ENCODE measurements at places on chromosomes 12 and 14.

GRCh38 chr12:104134882-104135281, 3.1 kb downstream of the NFYB start:
- no peak for DNase-seq

GRCh38 chr12:100503228-100503628, 29.6 kb downstream of the NR1H4 start:
- no peak for DNase-seq

- DNase-seq = no peak
Observed at GRCh38 chr14:42664190-42664589, 1057.5 kb downstream of the LRFN5 start.

DNA sequence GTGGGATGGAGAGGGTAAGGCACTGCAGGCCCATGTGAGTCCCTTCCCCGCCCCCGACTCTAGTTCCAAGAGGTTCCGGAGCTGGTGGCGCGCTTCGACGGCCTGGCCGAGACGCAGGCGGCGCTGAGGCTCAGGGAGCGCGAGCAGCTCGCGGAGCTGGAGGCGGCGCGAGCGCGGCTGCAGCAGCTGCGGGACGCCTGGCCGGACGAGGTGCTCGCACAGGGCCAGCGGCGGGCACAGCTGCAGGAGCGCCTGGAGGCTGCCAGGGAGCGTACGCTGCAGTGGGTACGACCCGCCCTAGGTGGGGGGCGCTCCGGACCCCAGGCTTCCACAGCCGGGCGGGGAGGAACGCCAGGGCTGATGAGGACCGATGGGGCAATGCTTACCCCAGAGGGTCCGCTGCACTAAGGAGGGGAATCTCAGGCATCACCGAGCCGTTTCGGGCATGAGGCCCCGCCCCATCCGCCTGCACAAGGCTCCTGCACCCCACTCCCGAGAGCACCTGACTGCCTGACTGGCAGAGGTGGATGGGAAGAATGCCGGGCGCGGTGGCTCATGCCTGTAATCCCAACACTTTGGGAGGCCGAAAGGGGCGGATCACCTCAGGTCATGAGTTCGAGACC, 4.9 kb downstream of the CFAP73 start:
- no peak for DNase-seq

GRCh38 chr14:95544588-95544987, 9.7 kb downstream of the GLRX5 start:
- no peak for DNase-seq

- DNase-seq = no peak
Observed at GRCh38 chr12:83102499-83102898, 415.8 kb downstream of the TMTC2 start.

- peak; percentile 44 for DNase-seq
Observed at GRCh38 chr14:105203057-105203531, 22.0 kb upstream of the NUDT14 start.

GRCh38 chr12:76622351-76622750, 62.8 kb upstream of the OSBPL8 start:
- DNase-seq = no peak

DNA sequence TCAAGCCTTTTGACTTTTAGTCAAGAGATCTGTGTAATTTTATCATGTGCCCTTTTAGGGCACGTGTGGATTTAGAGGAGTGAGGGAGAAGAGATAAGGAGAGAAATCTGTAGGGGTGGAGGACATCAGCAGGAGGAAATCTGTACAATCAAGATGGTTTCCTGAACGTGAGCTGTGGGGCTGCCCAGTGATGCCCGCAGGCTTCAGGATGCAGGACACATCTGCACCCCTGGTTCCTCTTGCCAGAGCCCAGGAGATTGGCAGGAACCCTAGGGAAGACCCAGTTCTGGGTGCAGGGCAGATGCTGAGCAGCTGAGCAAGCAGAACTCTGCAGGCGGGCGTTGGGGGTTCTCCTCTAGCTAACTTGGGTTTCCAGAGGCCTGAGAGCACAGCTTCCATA, 11.6 kb upstream of the TESPA1 start:
- no peak for DNase-seq

GRCh38 chr12:118050972-118051910, 9.7 kb downstream of the WSB2 start:
- DNase-seq = no peak

GRCh38 chr12:115348301-115348700, 664.3 kb upstream of the TBX3 start:
- DNase-seq = no peak

DNA sequence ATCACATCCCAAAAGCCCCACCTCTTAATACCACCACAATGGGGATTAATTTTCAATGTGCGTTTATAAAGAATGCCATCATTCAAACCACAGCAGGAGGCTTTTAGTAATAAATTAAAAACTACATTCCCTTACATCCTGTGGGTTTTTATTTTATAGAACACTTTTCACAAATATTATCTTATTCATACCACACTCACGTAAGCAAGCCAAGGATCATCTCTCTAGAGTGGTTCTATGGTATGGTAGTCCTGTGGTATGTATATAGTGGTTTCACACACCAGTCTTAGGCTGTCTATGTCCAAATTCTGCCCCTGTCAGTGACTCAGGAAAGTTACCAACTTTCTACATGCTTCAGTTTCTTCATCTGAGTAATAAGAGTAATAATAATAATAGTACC, 100.2 kb downstream of the GALC start:
- no peak for DNase-seq

DNA sequence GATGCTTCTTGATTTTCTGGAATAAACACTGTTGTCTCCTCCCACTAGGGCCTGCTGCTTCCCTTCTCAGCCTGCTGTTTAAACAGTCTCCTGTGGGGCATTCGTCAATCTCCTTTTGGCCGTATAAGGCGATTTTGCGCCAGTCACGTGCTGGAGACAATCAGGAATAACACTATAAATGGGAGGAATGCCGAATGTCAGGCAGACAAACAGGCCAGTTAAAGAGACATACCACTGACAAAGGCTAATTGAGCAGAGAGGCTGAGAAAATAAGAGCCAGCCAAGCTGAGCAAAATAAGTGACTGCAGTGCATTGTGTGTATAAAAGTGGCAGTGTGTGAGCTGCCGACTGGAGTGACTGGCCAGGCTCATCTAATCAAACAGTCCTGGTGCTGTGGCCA, 23.3 kb downstream of the DMAC2L start:
- no peak for DNase-seq

DNA sequence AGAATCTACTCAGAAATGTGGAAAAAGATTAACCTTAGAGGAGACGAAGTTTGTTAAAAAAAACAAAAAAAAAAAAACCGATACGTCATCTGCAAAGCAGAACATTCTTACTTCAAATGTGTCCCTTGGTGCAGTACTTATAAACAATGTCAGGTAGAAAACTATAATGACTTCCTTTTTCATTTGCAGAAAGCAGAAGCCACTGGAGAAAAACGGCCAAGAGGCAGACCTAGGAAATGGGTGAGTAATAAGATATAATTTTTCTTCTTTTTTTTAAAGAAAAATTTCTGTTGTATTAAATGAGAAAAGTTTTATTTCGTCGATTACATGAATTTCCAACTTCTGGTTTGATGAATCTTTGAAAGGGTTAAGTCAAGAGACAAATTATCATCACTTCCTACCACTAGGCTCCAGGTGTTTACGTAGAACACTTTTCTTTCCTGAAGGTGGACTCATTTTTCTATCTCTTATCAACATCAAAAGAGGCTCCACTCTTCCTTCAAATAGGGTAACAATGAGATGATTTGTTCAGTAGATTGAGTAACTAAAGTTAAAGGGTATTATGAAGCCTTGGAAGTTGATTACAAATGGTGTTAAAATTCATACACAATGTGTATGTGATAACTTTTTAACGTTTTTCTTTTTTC, 14.2 kb downstream of the HMGA2 start:
- no peak for DNase-seq

- DNase-seq = no peak
Observed at GRCh38 chr12:109863847-109864712, 16.3 kb downstream of the GLTP start.

DNA sequence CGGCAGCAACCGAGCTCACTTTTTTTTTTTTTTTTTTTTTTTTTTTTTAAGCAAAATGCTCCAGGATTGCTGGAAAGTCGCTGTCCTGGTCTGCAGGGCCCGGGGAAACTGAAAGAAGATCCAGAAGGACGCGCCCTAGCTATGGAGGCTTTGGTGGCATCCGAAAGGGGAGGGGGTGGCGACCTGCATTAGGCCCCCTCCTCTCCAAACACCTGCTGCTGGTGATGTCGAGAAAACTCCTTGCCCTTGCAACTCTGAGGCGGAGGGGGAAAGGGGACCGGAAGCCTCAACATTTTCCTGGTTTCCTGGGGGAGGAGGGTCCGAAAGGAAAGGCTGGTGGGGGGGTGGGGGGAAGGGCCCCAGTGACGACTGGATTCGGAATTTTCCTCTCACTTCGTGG, 421.1 kb downstream of the VRK1 start:
- DNase-seq = no peak

GRCh38 chr12:41188841-41189394, 798 bp downstream of the PDZRN4 start:
- DNase-seq = no peak

DNA sequence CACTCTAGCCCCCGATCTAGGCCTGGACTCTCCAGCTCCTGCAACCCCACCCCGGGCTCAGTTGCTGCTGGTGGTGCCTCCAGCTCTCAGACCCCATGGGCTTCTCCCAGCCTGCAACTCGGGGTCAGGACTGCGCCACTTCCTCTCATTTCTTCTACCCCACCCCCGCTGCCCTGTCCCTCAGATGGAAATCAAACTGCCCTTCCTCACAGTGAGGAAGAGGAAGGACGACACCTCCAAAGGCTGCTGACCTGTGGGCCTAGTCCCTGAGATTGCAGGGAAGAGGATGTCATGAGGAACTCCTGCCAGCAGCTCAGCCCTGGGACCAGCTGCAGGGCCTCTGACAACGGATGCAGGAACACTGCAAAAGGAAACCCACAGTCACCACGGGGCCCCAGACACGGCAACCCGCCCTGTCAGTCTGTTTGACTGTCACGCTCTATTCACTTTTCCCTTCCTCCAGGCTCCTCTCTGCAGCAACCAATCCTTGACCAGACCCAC, 29.3 kb upstream of the PNMA1 start:
- DNase-seq = peak; percentile 16

DNA sequence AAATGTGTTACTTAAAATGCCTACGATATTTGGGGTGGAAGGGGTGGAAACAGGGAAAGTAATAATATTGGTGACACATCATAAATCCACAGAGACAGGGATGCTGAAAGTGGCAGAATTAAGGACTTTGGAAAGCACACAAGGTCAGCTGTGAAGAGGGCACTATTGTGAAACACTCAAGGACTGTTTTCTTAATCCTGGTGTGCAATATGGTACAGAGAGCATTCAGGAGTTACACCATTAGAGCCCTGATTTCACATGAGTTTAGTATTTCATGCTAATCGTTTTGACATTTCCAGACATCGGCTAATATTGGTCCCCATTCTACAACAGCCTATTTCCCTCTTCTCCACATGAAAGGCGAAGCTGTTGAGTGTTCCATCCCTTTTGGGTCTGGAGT, 219.2 kb downstream of the MSRB3 start:
- no peak for DNase-seq

DNA sequence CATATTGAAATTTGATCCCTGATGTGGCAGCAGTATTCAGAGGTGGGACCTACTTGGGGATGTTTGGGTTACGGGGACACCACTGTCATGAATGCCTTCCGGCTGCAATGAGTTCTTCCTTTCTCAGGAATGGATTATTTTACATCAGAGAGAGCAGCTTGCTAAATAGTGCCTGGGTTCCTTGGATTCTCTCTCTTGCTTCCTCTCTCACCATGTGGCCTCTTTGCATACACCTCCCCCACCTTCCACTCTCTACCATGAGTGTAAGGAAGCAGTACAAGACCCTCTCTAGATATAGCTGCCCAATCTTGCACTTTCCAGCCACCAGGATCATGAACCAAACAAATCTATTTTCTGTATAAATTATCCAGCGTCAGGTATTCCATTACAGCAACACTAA, 15.4 kb upstream of the SCAF11 start:
- DNase-seq = no peak

- DNase-seq = no peak
Observed at GRCh38 chr12:32296567-32296966, 102.8 kb upstream of the FGD4 start.

- no peak for DNase-seq
Observed at GRCh38 chr12:108724054-108724889, 7.0 kb downstream of the CORO1C start.

- DNase-seq = no peak
Observed at GRCh38 chr12:34392741-34393085, 370.4 kb downstream of the ALG10 start.

- DNase-seq = no peak
Observed at GRCh38 chr14:74562515-74563232, 49.4 kb downstream of the LTBP2 start.

DNA sequence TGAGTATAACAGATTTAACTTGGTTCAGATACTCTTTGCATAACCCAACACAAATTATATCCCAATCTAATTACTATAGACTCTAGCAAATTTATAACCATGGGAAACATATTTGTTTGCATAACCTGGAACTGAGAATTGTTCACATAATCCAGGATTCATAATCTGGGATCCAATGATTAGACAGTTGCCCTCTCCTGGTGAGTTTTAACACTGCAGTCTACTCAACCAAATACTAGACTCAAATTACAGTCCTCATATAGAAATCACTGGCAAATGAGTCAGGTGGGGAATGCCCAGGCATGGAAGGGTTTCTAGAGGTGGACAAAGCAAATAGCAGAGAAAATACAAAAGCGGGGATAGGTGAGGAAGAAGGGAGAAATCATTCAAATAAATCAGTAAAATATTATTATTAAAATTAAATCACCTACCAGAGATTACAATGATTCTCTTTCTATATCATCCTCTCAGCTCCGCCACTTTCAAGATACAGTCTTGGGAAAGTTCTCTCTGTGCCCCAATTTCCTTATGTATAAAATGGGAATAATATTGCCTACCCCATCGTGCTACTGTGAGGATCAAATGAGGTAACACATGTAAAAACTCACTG, 9.4 kb downstream of the GCH1 start:
- DNase-seq = no peak

- DNase-seq = no peak
Observed at GRCh38 chr14:87785897-87786296, 207.1 kb downstream of the GALC start.

DNA sequence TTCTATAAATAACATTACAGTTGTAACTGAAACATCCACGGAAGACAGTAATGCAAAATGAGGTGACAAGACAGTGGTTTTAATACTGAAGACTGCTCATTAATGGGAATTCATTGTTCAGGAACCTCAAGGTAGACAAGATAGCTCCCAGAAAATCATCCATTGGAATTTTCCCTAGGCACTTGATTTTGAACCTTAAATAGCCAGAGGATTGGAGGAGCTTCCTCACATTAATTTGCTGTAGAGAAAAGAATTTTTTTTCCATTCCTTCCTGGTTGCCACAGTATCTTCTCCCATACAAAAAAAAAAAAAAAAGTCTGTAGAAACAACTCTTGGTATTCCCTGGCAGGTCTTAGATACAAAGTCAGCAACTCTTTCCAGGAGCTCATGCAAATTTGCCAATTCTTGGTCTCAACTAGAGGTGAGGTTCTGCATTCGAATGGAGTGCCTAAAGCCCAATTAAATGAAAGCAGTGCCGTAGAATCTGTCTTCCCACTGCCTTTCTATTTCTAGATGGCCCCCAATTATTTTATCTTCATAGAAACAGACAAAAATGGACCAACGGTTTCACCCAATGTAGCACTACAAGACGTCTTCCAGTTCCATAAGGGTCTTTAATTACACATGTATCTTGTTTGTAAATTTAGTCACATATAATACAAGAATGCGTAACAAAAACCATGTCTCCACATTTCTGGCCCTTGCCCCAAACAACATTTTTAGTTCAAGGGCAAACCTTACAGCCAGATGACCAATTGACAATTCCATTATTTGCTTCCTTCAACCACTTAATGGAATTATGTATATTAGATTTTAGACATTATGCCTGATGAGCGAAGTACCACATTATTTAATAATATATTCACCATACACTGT, 13.5 kb downstream of the SLC38A2 start:
- DNase-seq = no peak

Measured in effector CD8-positive, alpha-beta T cell (primary cell).